ENCODE measurements at places on chromosomes 12 and 14.
A peak's percentile ranks its signal among the peaks of the same experiment; 100 is the strongest.

DNA sequence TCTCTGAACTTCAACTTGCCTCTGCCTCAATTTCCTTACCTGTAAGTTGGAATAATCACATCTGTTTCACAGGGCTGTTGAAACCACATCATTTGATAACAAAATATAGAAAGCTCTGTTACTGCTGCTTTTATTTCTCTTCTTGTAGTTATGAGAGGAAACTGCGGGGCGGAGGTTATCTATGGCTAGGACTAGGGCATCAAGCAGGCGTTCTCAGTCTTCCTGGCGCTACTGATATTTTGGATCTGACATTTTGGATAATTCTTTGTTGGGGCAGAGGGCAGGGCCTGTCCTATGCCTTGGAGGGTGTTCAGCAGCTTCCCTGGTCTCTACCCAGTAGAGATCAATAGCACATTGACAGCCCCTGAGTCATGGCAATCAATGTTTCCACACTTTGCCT lies 3.9 kb downstream of the P3H3 start:
- no peak for DNase-seq

- DNase-seq: no peak
Observed at GRCh38 chr12:131126662-131127173, 173.0 kb downstream of the ADGRD1 start.

- DNase-seq: peak; percentile 76
Observed at GRCh38 chr12:1500095-1500801, 94.1 kb downstream of the FBXL14 start.

- DNase-seq: peak; percentile 4
Observed at GRCh38 chr14:99038431-99038820, 233.6 kb downstream of the BCL11B start.

Data from MCF 10A (cell line).